Activated CD8-positive, alpha-beta memory T cell treated with anti-CD3 and anti-CD28 coated beads for 1 hour (primary cell): ENCODE measurements at places on chromosomes 12 and 14.

GRCh38 chr12:129467726-129468125 is 436.1 kb downstream of the TMEM132D start:
- DNase-seq, result no peak

DNA sequence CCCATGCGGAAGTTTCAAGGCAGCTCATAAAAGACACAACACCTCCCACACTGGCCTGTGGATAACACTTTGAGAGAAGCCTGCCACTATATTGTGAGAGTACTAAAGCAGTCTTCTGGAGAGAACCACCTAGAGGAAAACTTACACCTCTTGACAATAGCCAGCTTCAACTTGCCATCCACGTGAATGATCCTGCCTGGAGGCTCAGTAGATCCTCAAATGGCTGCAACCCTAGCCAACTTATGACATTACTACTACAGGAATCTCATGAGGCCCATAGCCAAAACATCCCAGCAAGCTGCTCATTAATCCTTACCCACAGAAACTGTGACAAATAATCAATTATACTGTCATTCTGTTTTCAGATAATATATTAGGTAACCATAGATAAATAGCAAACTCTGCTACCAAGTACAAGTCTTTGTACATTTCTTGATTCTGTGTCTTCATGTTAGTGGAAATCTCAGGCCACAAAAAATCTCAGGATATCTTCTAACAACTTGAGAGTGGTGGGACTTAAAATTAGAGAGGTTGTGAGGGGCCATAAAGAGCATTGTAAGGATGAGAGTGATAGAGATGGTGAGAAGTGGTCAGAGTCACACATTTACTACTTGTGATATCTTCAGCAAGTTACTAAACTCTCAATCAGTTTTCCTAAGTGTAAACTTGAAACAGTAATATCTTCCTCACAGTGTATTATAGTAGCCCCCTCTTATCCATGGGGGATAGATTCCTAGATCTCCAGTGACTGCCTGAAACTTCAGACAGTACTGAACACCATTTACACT is 368.0 kb downstream of the C12orf50 start:
- no peak for DNase-seq

GRCh38 chr12:72277415-72277814 is 5.2 kb downstream of the TRHDE start:
- DNase-seq, result no peak

- no peak for DNase-seq
Measured at GRCh38 chr12:8871068-8871467, 43.2 kb upstream of the PHC1 start.

DNA sequence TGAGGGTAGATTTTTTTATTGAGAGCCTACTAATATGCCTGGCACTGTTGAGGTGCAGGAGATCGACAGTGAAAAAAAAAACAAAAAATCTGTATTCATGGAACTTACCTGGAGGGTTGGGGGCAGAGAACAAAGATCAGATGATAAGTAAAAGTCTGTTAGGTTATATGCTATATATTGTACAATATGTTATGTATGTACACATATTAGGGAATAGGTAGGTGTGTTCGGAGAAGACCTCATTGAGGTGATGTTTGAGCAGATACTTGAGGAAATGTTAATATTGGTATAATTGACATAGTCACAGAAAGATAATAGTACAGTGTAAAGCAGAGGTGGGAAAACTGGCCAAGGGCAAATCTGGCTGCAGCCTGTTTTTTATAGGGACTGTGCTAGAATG is 5.6 kb downstream of the ARF6 start:
- DNase-seq, result no peak

DNA sequence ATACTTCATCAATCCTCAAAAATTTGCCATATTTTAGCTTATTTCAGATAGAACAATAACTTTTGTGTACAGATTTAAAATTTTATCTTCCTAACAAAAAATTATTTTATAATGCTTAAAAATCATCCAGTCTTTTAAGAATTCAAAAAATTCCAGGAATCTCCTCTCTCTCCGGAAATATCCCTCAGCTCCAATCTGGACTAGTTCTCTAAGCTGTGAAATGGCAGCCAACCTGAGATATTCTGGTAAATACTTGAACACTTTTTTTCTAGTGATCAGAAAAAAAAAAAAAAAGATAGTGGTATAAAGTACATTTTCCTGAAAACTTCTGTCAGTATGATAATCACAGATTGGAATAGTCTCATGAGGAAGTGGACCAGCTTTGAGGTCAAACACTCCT is 57.6 kb downstream of the SSPN start:
- no peak for DNase-seq

DNA sequence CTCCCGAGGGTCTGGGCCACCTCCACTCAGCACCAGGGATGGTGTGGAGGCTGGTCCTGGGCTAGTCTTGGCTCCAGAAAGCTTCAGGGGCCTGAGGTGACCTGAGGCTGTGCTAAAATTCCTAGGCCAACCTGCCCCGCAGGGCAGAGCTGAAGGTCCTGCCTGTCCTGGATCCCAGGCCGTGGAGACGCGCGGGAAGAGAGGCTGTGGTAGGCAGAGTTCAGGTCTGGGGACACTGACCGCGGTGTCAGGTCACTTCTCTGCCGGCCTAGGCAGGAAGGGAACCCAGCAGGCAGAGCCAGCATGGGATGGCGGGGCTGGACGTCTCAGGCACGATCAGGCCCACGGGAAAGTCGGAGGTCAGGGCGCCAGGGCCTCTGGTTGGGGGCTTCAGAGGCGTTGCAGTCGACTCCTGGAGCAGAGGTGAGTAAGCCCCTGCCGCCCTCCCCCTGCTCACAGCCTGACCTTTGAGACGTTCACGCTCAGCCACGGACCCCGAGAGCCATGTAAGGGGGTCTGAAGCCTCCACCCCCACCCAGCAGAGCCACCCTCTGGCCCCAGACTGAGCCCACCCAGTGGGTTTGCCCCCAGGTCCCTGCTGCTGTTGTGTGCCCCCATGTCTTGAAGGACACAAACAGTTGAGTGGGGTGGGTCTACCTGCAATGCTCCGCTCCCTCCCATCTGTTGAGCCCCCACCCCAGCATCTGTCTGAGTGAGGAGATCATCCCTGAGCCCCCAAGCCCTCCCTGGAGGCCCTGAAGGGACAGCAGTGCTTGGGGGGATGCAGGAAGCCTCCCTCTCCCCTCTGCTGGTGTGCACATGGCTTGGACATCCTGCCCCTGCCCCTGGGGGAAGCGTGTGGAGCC is 142.7 kb downstream of the KIF26A start:
- no peak for DNase-seq

DNA sequence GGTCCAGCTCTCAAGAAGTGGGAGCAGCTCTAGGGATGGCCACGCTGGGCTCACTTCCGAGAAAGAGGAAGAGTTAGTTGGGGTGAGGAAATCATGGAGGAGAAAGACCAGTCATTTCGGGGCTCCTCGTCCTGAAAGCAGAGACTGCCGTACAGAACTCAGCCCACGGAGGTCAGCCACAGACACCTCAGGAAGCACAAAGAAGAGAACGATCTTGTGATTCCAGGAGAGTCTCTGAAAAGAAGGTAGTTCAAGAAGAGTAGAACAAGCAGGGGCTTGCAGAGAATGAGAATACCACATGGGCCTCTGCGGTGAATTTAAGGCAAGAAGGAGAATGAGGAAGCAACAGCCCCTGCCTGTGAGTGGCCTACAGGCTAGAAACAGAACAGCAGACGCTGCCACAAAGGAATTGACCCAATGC is 311.9 kb downstream of the CACNA1C start:
- DNase-seq, result no peak

DNA sequence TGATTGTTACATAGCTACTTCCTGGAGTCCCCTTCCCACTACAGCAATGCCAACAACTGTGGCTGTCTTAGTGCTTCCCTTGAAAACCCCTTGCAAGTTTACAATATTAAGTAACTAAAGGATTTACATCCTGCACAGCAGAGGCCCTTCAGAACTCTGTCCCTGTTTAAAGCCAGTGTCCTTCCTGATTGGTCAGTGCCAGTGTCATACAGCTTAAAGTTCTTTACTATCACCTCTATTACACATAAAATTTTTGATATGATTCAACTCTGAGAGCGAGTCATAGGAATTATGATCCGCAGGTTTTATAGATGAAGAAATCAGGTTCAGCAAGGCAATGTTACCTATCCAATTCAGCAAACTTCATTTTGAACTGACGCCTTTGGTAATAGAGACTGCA is 91.4 kb upstream of the ALX1 start:
- no peak for DNase-seq

GRCh38 chr14:91536327-91536726 is 26.2 kb upstream of the PPP4R3A start:
- DNase-seq, result no peak

- DNase-seq, result no peak
Measured at GRCh38 chr12:51862947-51863346, 14.4 kb upstream of the FIGNL2 start.

- DNase-seq, result no peak
Measured at GRCh38 chr12:87795555-87795954, 233.6 kb downstream of the C12orf50 start.

DNA sequence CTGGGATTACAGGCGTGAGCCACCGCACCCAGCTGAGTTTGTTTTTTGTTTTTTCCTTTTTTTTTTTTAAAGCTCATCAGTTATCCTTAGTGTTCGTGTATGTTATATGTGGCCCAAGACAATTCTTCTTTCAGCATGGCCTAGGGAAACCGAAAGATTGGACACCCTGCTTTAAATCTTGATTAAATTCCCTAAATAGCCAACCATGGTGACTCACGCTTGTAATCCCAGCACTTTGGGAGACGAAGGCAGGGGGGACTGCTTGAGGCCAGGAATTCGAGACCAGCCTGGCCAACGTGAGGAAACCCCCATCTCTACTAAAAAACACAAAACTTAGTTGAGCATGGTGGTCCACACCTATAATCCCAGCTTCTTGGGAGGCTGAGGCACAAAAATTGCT is 131.1 kb downstream of the MED13L start:
- no peak for DNase-seq

- no peak for DNase-seq
Measured at GRCh38 chr12:44708218-44708617, 167.9 kb downstream of the NELL2 start.

GRCh38 chr14:21038441-21039422 is 3.4 kb upstream of the RNASE7 start:
- no peak for DNase-seq
